Stimulated activated CD8-positive, alpha-beta memory T cell treated with anti-CD3 and anti-CD28 coated beads, Interleukin-4, amount 100 ng/mL, for 1 hour (primary cell): ENCODE measurements at places on chromosomes 3 and 15.

DNA sequence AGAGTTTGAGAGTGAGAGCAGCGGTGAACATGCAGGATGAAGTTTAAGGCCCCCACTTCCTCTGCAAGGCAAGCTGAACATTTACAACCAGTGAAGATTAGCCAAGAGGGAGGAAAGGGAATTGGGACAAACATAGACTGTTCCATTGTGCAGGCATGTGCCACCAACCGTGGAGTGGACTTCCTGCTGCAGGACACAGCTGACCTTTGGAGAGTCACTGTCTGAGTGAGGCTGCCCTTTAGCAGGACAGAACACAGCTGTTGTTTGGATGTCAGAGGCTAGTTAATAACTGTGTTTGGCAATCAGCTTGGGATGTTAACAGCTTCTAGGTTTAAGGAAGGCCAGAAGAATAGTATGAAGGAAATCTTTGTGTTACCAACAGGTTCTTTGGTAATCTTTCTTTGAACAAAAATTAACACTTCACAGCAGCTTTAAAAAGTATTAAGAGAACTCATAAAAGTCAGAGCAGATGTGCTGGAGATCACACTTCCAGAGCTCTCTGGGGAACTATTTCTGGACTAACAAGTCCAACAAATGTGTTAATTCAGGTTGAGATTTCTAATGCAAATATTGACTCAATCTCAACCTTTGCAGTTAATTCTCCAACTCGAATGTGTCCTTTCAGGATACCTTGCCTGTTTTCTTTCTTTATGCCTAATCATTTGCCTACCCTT, 31.4 kb downstream of the CTDSPL start:
- DNase-seq = no peak

GRCh38 chr3:172332256-172333041, 115.8 kb downstream of the GHSR start:
- DNase-seq = no peak

- DNase-seq = no peak
These were observed 142.7 kb downstream of the THRB start for GRCh38 chr3:24351779-24352469.

- DNase-seq = no peak
These were observed 244.2 kb downstream of the TLE3 start for GRCh38 chr15:69853544-69853951.

DNA sequence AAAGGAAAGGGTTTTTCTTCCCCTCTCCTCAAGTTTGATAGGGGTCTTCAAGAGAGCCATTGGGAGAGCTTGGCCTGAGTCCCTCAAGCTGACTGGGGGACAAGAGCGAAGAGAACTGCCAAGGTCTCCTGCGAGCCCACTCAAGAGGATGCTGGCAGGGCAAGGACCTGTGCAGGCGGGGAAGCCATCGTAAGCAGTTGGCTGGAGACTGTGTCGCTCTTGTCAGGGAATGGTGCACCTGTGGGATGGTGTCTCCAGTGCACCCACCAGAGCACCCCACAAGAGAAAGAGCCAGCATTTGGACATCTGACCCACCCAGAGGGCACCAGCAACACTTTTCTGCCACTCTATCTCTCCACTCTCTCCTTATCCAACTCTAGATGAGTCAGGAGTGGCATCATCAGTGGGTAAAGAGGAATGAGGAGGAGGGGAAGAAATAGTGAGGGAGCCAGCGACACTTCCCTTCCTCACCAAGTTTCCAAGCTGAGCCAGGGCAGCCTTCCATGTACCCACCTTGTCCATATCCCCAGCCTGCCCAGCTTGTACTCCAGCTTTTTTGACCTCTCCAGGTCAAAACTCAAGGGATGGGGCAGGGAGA, 13.6 kb upstream of the XIRP1 start:
- DNase-seq = no peak

DNA sequence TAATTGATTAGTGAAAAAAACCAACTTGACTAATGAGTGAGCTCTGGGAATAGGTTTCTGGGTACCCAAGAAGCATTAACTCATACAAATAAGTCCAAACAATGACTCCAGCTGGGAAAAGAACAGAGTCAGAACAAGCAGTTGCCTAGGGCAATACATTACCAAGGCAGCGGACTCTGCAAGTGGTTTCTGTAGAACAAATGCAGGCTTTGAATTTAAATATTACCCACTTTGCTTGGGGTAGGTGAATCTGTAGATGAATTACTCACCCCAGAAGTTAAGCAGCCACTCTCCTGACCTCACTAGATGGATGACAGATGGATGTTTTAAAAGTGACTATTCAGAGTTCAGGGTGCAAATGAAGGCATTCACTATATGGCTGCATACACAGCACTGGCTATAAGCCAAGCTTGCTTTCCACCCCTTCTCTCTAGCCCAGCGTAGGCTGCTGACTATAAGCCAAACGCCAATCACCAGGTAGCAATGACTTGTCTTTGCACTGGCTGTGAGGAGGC, 73.1 kb upstream of the BHLHE40 start:
- no peak for DNase-seq

DNA sequence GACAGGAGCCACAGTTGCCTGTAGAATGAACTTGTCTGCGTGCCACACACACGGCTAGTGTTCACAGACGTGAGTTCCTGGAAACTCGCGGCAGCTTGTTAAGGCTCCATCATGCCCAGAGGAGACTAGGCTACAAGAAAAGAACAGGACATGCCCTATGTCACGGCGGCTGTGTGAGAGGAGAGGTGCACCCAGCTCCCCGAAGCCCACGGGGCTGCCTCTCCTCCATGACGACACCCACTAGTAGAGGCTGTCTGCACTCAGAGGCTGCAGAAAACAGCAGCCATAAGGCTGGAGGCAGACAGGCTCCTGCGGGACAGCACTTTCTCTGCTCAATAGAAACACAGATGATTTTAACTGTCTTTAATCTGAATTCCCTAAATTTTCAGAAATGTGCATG, 19.0 kb upstream of the OCA2 start:
- DNase-seq = no peak

GRCh38 chr3:184696697-184697096, 15.2 kb downstream of the MAGEF1 start:
- DNase-seq = no peak

- no peak for DNase-seq
These were observed 14.6 kb downstream of the HEMK1 start for GRCh38 chr3:50583897-50584296.

DNA sequence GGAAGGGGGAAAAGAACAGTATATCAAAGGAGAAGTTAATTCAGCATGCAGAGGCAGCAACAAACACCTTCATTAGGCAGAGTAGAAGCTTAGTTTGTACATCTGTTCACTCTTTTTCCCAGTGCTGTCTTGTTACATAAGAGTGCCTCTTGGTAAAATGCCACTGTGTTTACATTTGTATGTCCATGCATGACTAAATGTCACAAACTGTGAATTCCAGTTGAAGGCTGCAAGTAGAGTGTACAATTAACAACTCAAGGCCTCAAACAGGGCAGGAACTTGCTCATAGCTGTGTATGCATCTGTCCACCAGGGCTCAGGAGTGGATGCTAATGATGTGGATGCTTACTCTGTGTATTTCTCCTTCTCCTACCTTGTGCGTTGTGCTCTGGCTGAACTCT, 214.2 kb upstream of the TPM1 start:
- no peak for DNase-seq

DNA sequence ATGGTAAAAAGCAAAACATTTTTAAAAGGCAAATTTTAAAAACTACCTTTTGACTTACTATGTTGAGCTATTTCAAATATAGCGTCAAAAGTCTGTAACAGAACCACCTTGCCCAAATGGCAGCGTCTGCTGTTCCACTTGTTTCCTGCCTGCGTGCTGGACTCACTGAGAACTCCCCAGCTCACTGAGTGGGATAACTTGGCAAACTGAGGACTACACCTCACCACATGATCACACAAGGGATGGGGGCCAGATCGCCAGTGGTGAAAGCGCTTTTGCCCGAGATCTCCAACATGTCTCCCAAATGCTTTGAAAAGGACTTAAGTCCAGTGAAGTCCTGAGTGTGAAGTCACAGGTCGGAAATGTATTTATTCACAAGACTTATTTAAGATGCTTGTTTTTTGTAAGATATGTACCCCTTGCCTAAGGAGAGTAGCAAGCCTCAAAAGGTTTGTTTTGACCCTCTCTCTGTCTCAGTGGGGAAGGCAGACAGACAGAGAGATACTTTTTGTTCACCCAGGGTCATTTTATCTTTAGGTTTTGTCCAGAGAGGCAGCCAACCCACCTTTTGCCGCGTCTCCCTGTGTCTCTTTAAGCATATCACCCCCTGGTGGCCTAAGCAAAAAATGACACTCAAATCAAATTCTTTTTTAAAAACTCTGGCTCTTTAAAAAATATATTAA, 192.6 kb downstream of the PDZRN3 start:
- DNase-seq = no peak

- no peak for DNase-seq
These were observed 116.7 kb downstream of the CADPS start for GRCh38 chr3:62758296-62759066.

- DNase-seq = no peak
These were observed 293.6 kb upstream of the MDFIC2 start for GRCh38 chr3:70606018-70606417.

DNA sequence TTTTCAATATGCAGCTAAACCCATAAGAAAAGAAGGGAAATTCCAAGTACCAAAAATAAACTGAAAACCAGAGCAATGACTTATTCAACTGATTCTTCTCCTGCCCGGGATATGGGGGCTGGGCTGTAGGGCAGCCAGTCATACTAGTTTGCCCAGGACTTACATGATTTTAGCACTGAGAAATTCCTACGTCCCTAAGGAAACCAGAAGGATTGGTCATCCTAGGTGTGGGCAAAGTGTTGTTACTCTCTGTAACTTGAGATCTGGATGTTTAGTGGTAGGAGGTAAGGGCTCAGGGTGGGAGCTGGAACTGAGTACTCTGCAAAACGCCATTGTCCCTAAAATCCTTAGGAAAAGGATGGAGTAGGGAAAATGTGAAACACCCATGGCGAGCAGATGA, 1.2 kb upstream of the DAZL start:
- DNase-seq = no peak

GRCh38 chr3:169323578-169324451, 339.7 kb downstream of the MECOM start:
- DNase-seq = no peak

DNA sequence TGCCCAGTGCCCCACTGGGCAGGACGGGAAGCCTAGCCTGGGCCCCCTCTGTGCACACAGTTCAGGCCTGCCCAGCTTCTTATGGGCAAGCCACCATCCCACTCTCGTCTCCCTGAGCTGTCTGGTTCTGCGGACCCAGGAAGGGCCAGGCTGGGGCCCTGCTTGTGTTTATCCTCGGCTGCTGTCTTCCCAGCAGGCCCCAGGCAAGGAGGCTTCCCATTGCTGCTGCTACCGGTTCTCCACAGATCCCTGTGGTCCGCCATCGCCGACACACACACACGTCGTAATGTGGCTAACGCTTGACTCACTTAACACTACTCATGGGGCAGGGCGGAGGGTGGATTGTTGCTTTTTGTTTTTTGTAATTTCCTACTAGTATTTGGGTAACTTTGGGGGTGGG, 52.4 kb upstream of the SLC6A1 start:
- DNase-seq = no peak

- no peak for DNase-seq
These were observed 133.6 kb downstream of the PLD1 start for GRCh38 chr3:171676601-171677175.

GRCh38 chr3:46049093-46049492, 21.8 kb upstream of the XCR1 start:
- DNase-seq = no peak

DNA sequence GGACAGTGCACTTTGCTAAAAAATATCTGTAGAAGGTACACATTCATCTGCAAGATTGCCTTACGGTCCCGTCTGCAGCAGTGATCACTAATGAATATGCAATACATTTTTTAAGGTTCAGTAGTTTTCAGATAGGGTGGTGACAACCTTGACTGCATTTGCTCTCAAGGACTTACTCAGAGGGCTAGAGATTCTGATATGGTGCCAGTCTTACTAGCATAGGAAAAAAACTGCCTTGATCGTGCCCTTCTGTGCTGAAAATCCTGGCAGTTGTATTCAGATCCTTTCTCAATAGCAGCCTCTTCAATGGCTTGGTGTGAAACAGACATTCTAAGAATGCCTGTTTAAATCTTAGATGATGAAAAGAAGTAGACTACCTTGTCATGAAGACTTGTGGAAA, 411.9 kb upstream of the CCDC54 start:
- DNase-seq = no peak

DNA sequence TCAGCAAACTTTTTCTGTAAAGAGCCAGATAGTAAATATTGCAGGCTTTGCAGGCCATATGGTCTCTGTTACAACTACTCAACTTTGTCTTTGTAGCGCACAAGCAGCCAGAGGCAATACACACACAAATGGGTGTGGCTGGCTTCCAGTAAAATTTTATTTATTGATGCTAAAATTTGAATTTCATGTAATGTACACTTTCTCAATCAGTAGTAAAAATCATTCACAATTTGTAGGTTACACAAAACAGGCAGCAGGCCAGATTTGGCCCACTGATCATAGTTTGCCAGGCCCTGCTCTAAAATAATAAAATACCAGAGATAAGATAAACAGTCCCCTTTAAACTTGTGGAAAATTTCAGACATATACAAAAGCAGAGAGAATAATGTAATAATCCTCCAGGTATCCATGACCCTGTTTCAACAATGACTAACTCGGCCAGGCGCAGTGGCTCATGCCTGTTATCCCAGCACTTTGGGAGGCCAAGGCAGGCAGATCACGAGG, 330.3 kb downstream of the SHQ1 start:
- DNase-seq = no peak

GRCh38 chr3:126498929-126499328, 18.6 kb downstream of the UROC1 start:
- no peak for DNase-seq

GRCh38 chr3:66115858-66116654, 77.3 kb upstream of the MAGI1 start:
- no peak for DNase-seq

GRCh38 chr3:68060910-68061309, 406.5 kb upstream of the SUCLG2 start:
- DNase-seq = no peak

DNA sequence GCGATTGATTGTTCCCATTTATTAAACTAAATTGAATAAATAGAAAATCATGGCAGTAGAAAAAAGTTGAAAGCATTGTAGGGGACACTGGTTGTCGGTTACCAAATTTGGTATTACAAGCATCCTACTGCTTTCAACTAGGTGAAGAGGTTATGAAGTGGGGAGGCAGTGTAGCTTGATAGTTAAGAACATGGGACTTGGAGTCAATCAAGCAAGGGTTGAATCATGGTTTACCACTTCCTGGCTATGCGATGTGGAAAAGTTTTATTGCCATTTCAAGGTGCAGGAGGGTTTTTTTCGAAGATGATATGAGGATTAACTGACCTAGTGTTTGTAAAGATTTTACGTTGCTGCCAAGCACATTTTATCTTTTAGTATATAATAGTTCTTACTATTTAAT, 318.2 kb upstream of the KCNH8 start:
- DNase-seq = no peak

- DNase-seq = no peak
These were observed 6.3 kb upstream of the TRIM59 start for GRCh38 chr3:160455846-160456245.

- DNase-seq = no peak
These were observed 927 bp downstream of the CHDH start for GRCh38 chr3:53845103-53845880.

GRCh38 chr3:139982404-139982803, 47.4 kb downstream of the CLSTN2 start:
- no peak for DNase-seq
